Skin of body (tissue), 3 donors: ENCODE measurements at places on chromosomes 11 and 22. TPM values are rescaled to one million over a fixed set of nuclear protein-coding genes. Genes with fewer than 3 reads are reported as not detected.

The HORMAD2 gene
- not detected for total RNA-seq

The LINC01488 gene
- not detected for total RNA-seq

The ARHGAP42 gene
- total RNA-seq, result 30.1 TPM

The MUC15 gene
- 19.5 TPM for total RNA-seq

The MRGPRF gene
- total RNA-seq, result 13.0 TPM
